ENCODE measurements at places on chromosomes 3 and 15. TPM values are rescaled to one million over a fixed set of nuclear protein-coding genes. Genes with fewer than 3 reads are reported as not detected.

Gene TMEM266
- 0.36 TPM for total RNA-seq

Gene ASB14
- not detected for total RNA-seq

Gene NECTIN3
- 56.3 TPM for total RNA-seq

Gene ZNF660
- total RNA-seq: 5.5 TPM

Gene SAXO2
- total RNA-seq: 1.2 TPM

DNA sequence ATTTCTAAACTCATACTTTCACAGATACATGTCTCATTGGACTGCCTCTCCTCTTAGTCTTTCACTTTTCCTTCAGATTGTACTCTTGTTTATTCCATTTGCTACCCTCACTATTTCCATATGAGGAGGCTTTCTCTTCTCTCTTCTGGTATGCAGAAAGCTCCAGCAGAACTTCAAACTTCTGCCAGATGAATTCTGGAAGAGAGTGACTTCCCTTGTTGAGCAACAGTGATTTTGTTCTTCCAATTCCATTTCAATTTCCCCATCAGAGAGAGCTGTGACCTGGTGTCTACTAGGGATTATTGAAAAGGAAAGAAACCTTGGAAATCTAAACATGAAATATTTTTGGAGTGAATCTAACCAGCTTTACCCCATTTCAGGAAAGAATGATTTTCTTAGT lies 523.2 kb upstream of the ZNF717 start:
- H3K4me1 ChIP-seq: peaks cover 8% of the 10 kb centered on the region
- no peak overlapping the region for H3K27ac ChIP-seq
- no peaks in the 10 kb centered on the region for H3K27me3 ChIP-seq
- no peak overlapping the region for H3K4me3 ChIP-seq

GRCh38 chr3:147872568-147872967 lies 463.4 kb downstream of the ZIC1 start:
- H3K36me3 ChIP-seq: no peaks in the 10 kb centered on the region
- no peak overlapping the region for H3K27ac ChIP-seq
- no peak for DNase-seq
- H3K4me1 ChIP-seq: no peaks in the 10 kb centered on the region

- no peak for DNase-seq
- H3K4me3 ChIP-seq: no peak overlapping the region
- no peak overlapping the region for H3K27ac ChIP-seq
- H3K36me3 ChIP-seq: no peaks in the 10 kb centered on the region
Observed at GRCh38 chr3:143830063-143830462, 18.2 kb downstream of the SLC9A9 start.

GRCh38 chr3:99325402-99325801 lies 313.0 kb upstream of the COL8A1 start:
- peaks cover 4% of the 10 kb centered on the region for H3K4me1 ChIP-seq
- H3K36me3 ChIP-seq: no peaks in the 10 kb centered on the region
- H3K27ac ChIP-seq: no peak overlapping the region
- H3K27me3 ChIP-seq: no peaks in the 10 kb centered on the region

- H3K27me3 ChIP-seq: peaks cover 6% of the 10 kb centered on the region
- DNase-seq: no peak
- H3K4me3 ChIP-seq: no peak overlapping the region
- H3K27ac ChIP-seq: no peak overlapping the region
Observed at GRCh38 chr3:123409443-123410148, 39.3 kb downstream of the ADCY5 start.

- peak; percentile 66 for DNase-seq
- no peaks in the 10 kb centered on the region for H3K36me3 ChIP-seq
- H3K27ac ChIP-seq: peak overlapping the region; percentile 89
- H3K4me3 ChIP-seq: peak overlapping the region; percentile 82
Observed at GRCh38 chr3:179452176-179452564, 900 bp upstream of the GNB4 start.

GRCh38 chr3:45516829-45517228 lies 77.7 kb upstream of the LIMD1 start:
- peak; percentile 60 for DNase-seq
- H3K27me3 ChIP-seq: no peaks in the 10 kb centered on the region
- no peak overlapping the region for H3K4me3 ChIP-seq
- peaks cover 23% of the 10 kb centered on the region for H3K36me3 ChIP-seq
- no peak overlapping the region for H3K27ac ChIP-seq

DNA sequence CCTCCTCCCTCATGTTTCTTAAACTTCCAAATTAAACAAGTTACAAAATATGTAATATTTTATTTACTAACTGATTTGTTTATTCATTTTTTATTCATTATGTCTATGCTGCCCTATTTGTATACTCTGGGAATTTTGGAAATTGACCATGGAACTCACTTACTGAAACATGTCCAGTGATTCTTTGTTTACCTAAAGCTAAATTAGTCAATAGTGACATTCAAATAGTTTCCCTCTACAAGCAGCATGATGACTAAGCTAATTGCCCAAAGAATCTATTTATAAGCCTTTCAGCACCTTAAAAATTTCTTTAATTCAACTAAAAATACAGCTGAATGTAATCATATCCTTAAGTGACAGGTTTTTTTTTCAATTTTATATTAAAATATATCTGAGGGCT lies 437.7 kb downstream of the SI start:
- H3K36me3 ChIP-seq: no peaks in the 10 kb centered on the region
- no peaks in the 10 kb centered on the region for H3K27me3 ChIP-seq
- H3K27ac ChIP-seq: no peak overlapping the region
- no peak overlapping the region for H3K4me3 ChIP-seq
- no peaks in the 10 kb centered on the region for H3K4me1 ChIP-seq

- no peak for DNase-seq
- H3K4me1 ChIP-seq: peaks cover 8% of the 10 kb centered on the region
- H3K27me3 ChIP-seq: no peaks in the 10 kb centered on the region
- H3K36me3 ChIP-seq: peaks cover 20% of the 10 kb centered on the region
Observed at GRCh38 chr3:125031544-125031943, 24.3 kb downstream of the HEG1 start.

Measured in astrocyte (in vitro differentiated cells and primary cell).